ENCODE measurements at places on chromosomes 3 and 15.

DNA sequence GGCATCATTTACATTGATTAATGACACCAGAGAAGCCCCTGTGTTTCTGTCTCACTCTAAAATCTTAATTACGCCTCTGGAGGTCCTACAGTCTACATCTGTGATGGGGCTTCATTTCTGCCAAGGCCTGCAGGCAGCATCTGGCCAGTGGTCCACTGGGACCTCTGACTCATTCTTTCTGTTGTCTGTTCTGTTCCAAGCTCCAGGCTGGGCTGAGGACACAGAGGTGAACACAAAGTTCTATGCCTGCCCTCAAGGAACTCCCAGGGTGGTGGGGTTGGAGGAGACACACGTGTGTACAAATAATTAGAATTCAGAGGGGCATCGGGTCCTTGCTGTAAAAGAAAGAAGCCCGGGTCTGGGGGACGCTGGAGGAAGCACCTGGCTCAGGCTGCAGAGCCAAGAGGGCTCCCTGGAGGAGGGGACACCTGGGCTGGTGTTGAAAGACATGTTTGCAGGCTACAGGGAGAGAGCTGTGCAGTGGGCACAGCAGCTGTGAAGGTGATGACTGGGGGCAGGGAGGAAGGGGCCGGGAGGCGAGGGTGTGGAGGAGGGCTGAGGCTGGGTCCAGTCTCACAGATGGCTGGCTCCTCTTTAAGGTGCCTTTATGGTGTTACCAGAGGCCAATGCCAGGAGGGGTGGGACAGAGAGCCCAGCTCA, 103.3 kb upstream of the PRR23E start:
- DNase-seq = no peak

- no peak for DNase-seq
Measured at GRCh38 chr3:64595253-64595694, 92.5 kb downstream of the ADAMTS9 start.

GRCh38 chr3:19934098-19934566, at the start of gene EFHB:
TSS of gene EFHB (minus strand) at chr3:19934217. CDS start at chr3:19934018, 199 bp downstream.
- no peak for DNase-seq

DNA sequence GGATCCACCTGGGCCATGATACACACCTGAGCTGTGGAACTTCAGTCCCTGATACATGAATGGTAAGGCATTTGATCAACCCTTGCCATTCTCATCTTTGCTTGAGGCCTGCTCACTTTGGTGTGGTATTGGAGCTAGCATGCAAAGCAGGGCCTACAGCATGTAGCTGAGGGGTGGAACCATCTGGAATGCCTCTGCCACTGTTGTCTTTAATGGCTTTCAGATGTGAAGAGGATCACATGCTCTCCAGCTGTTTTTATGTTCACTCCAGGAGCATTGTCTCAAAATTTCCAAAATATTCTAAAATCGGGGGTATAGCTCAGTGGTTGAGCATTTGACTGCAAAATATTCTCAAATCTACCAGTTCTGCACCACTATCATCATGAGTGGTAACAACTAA, 64.4 kb upstream of the PHLDB2 start:
- no peak for DNase-seq

DNA sequence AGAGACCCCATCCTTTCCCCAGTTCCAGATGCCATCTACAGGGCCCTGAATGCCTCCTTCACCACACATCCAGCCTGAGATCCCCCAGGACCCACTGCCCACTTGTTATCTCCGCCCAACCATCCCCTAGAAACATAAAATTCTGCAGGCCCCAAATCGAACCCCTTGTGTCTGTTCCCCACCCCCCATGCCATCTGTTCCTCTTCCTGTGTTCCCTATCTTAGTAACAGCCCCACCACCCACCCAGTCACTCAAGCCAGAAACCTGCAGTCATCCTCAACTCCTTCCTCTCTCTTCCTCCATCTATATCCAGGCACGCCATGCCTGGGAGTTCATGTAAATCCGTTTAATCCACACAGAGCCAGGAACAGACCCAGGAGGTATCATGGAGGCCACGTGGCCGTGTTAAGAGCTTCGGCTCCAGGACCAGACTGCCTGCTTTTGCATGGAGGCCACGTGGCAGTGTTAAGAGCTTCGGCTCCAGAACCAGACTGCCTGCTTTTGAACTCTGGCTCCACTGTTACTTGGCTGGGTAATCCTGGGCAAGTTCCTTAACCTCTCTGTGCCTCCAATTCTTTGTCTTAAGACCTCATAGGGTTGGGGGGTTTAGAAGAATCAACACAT, 4.8 kb downstream of the CSRNP1 start:
- DNase-seq = no peak

GRCh38 chr15:48544778-48545177, 100.7 kb downstream of the FBN1 start:
- no peak for DNase-seq

DNA sequence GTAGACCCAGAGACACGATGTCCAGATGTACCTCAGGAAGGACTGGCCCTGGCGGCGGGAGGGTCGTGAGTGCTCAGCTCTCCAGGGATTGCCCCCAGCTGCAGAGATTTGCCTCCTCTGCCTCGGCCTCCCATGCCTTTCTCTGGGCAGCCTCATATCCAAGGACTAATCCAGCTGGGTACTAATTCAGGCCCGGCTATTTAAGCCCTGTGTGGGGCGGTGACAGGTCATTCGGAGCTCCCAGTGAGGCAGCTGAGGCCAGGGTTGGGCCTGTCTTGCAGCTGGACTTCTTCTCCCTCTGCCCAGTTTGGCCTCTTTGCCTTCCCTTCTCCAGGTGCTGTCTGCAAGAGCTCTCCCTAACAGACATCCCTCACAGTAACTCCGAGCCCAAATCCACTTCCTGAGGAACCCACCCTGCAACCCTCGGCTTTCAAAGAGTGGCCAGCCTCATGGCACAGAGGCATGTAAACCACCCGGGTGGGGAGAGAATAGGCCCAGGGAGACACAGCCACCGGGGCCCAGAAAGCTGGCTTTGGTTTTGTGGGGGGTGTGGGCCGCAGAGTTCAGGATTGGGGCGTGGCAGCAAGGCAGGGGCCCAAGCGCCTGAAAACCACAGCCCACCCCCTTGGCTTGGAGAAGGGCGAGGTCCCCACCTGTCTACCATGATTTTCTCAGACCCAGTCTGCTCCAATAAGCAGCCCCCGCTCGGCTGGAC, 85.8 kb downstream of the PPCDC start:
- no peak for DNase-seq

DNA sequence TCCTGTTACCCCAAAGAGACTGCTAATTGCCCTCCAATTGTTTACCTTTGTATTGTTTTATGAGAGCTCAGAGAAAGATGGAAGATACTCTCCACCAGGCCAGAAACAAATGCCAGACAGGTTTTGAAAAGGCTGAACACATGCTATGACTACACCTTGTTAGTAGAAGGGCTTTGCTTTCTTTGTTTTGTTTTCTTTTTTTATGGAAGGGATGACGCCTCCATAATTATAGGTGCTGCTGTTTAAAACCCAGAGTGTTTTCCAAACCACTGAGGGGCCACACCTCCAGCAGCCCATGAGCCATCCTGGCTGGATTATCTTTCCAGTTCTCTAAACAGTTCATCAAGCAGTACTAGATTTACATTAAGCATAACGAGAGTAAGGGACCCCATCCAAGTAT, 5.6 kb upstream of the FOXP1 start:
- no peak for DNase-seq

DNA sequence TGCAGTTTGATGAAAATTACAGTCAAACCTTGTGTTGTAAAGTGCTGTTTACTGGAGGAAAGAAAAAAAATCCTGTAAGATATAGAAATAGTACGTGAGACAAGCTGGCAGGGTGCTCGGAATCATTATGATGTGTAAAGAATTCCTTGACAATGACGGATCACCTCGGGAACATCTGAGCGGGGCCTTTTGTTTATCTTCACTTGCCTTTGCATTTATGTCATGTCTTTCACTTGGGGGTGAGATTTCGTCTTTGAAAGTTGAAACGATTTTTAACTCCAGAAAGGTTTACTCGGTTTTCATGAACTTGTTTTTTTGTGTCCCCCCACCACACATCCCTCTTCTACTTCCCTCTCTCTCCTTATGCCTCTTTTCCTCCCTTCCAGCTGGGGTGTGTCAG, 128.3 kb upstream of the VEPH1 start:
- DNase-seq = no peak

DNA sequence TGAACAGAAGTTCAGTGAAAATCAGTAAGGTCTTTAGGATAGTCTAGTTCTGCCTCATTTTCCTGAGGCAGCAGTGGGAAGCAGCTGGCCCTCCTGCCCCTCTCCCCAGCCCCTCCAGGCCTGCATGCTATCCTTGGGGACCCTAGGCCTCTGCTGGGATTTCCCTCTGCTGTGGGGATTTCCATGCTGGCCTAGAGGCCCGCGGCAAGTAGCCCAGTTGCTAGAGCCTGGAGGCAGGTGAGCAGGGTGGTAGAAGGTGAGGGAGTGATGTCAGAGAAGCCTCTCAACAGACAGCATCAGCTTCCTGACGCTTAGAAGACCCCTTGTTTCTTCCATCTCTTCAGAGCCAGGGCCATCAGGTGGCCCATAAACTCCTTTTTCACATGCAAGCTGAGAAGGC, 305.8 kb upstream of the THBS1 start:
- DNase-seq = no peak

- no peak for DNase-seq
Measured at GRCh38 chr3:5341610-5342009, 154.1 kb downstream of the EDEM1 start.

GRCh38 chr3:197722734-197723133, 14.0 kb downstream of the RUBCN start:
- DNase-seq = no peak

DNA sequence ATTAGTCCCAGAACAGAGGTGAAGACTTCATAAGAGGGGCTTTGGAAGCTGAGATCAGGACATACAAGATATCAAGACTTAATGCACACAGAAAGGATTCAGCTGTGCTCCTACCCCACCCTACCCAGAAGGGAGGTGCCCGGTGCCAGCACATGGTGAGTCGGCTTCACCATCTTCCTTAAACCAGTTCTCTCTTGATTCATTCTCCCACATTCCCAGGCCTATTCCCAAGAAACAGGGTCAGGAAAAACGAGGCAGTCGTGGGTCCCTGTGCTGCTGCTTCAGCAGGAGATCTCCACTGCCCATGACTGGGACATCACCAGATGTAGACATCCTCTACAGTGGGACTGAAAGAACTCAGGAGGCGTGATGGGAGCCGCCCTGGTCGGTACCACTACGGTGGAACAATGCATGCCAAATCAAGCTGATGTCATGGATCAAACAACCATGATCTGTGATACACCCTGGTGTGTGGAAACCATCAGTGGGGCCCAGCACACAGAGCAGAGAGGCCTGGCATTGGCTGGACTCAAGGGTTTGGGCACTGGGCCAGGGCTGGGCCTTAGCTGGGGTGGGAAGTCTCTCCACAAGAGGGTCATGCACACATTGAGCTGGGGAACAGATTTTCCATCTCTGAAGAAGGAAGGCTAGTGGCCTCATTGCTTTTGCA, 41.9 kb downstream of the CCDC12 start:
- DNase-seq = no peak

DNA sequence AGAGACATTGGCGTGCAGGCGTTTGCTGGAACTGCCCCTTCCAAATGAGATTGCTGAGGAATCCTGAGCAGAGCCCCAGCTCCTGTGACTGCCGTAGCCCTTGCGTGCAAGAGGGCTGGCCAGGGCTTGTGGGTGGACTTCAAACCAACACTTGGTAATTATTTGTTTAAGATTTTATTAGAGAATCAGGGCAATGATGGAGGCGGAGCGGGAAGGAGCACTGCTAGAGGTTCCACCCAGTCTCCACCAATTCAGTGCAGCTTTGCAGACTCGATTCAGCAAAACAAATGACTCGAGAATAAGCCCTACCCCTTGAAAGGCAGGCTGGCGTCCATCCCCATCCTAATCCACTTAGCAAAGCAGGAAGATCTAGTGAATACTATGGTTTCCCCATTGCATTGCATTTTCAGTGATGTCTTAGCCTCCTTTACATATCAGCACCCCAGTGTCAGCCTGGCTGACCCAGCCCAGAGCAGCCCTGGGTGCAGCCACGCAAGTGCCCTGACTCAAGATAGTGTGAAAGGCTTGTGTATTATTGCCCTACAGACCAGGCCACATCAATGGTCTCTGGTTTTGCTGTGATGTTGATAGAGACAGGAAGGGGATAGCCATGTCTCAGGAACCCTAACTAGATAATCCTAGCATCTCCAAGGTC, 26.0 kb downstream of the GLDN start:
- DNase-seq = no peak

GRCh38 chr3:17535274-17535673, 207.2 kb downstream of the TBC1D5 start:
- no peak for DNase-seq

- no peak for DNase-seq
Measured at GRCh38 chr3:170563712-170564423, 22.0 kb downstream of the SLC7A14 start.

DNA sequence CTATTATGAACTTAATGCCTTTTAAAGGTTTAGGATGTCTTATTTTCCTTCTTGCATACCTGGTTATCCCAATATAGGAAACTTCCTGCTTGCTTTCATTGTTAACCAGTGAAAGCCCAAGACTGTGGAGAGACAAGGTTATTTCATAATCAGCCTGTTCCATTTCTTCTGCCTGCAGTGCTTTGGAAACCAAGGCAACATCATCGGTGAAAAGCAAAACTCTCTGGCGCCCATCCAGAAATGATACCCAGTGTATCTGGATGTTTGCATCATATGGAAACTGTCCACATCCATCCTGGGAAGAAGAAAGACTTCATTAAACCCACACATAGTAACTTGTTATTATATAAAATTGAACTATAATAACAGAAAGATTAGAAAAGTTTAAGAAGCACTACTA, 170.1 kb downstream of the VPS13C start:
- no peak for DNase-seq

DNA sequence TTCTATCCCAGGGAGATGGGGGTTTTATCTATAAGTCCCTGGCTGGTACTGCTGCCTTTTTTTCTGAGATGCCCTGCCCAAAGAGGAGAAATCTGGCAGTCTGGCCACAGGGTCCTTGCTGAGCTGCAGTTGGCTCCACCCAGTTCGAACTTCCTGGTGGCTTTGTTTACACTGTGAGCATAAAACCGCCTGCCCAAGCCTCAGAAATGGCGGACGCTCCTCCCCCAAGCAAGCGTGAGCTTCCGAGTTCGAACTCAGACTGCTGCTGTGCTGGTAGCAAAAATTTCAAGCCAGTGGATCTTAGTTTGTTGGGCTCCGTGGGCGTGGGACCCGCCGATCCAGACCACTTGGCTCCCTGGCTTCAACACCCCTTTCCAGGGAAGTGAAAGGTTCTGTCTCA, 126.8 kb upstream of the SUCLG2 start:
- DNase-seq = no peak

DNA sequence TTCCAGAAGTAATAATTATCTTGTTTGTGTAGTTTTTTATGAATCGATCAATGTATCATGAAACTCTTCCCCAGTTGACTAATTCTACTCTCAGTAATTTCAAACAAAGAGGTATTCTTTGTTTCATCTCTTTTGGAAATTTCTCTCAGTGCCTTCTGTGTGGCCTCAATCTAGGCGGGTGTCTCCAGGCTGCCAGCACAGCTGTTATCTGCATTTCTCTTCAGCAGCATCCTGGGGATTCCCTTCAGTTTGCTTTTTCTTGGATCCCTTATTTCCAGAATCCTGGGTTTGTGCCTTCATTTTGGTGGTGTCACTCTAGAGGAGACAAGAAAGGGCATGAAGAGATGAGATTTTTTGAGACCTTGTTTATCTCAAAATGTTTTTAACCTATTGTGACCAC, 22.7 kb downstream of the NIPA2 start:
- no peak for DNase-seq
